ENCODE measurements at places on chromosomes 1 and 21.

DNA sequence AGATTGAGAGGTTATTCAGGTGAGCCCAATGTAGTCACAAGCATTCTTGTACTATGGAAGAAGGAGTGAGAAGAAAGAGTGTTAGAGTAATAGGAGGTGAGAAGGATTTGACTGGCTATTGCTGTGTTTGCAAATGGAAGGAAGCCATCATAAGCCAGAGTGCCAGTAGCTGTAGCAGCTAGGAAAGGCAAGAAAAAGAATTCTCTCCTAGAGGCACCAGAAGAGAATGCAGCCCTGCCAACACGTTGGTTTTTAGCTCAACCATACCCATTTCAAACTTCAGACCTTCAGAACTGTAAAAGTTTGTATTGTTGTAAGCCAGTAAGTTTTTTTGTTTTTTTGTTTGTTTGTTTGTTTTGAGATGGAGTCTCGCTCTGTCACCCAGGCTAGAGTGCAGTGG lies 8.9 kb upstream of the IL12RB2 start:
- no peak for DNase-seq

DNA sequence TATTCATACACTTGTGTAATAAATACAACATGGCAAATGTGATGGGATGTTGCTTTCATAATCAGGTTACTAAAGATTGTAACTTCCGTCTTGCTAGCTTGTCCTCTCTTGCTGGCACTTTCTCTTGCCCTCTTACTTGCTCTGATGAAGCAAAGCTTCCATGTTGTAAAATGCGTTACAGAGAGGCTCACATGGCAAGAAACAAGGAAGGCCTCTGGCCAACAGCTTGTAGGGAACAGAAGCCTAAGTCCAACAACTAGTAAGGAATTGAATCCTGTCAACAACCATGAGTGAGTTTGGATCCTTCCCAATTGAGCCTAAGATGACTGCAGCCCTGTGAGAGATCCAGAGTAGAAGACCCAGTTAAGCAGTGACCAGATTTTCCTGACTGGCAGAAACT lies 15.4 kb downstream of the TMED5 start:
- DNase-seq: no peak

DNA sequence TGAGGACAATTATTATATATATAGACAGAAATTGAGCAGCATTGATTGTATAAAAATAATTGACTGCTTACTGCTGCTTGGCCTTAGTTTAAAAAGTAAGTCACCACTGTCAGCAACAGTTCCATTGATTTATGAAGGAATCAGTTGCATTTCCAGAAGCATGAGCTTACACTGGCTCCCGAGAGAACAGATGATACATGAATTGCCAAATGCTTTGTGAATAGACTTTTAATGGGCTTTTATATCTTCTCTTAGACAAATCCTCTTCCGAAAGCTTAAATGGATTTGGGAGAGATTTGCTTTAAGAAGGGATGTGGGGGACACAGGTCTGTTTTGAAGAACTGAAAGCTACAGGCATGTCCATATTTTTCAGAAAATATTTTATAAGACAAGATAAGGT lies 7.5 kb downstream of the FHAD1 start:
- no peak for DNase-seq

- no peak for DNase-seq
Measured at GRCh38 chr1:224201383-224201782, 18.3 kb downstream of the DEGS1 start.

DNA sequence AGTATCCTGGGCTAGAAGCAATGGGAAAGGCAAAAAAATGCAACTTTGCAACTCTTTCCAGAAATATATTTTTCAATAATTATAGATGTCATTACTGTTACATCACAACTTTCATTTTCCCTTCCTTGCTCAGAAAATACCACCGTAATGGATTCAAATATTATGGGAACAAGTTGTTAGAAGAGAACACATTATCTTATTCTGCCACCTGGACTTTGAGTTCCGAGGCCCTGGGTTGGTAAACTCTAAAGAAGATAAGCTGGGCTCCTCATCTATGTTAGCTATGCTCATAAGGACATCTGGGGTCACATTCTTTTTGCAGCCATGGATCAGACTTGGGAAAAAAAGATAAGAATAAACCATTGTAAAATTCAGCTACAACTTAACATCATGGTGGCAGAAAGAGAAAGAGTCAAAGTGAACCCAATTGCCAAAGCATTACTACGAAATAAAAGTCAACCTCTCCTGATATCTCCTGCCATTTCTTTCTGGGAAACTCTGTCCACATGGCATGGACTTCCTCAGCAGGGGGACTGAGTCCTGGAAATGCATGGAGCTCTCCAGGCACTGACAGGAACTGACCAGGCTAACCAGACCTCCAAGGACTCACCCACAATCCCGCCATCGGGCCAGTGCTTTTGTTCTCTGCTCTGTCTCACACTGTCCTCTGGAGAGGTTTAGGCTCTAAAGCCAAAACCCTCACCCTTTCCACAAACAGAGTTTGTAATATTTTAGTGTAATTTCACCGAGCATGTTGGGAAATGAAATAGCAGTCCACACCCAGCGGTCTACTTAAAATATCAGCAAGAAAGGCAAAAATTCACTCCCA lies 499.1 kb upstream of the RUNX1 start:
- no peak for DNase-seq

GRCh38 chr1:235038701-235039100 lies 89.9 kb downstream of the TOMM20 start:
- no peak for DNase-seq

DNA sequence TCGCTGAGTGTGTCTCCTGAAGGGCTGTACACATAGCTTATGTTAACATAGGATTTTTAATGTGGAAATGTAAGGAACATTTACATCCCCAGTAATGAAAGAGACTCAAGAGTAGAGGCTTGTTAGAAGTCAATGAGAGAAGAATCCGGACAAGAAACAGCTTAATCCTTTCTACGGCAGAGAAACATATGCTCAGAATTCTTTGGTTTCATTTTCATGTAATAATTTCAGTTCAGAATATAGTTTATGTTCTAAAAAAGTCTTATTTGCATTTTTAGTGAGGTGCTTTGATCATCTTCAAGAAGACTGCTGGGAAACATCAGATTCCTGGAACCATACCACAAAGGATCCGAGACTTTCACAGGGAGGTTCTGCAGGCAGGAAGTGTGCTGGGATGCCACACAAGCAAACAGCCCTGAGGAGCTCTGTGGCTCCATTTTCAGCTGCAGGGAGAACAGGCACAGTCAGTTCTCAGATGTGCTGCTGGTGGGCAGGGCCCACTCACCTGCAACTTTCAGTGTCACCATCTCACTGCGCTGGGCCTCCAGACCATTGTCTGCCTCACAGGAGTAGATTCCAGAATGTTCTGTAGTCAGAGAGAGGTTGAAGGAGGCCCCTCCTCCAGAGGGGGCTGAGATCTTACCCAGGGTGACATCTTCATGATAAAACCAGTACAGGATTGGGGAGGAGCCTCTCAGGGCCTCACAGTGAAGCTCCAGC lies 28.4 kb downstream of the FCRL5 start:
- no peak for DNase-seq

GRCh38 chr1:55702064-55702463 lies 486.9 kb upstream of the USP24 start:
- DNase-seq: no peak

- no peak for DNase-seq
Measured at GRCh38 chr21:16320110-16320509, 590.3 kb downstream of the USP25 start.

- DNase-seq: no peak
Measured at GRCh38 chr1:44246806-44247205, 33.5 kb downstream of the DMAP1 start.

GRCh38 chr21:46567348-46567747 lies 37.5 kb downstream of the S100B start:
- DNase-seq: no peak

DNA sequence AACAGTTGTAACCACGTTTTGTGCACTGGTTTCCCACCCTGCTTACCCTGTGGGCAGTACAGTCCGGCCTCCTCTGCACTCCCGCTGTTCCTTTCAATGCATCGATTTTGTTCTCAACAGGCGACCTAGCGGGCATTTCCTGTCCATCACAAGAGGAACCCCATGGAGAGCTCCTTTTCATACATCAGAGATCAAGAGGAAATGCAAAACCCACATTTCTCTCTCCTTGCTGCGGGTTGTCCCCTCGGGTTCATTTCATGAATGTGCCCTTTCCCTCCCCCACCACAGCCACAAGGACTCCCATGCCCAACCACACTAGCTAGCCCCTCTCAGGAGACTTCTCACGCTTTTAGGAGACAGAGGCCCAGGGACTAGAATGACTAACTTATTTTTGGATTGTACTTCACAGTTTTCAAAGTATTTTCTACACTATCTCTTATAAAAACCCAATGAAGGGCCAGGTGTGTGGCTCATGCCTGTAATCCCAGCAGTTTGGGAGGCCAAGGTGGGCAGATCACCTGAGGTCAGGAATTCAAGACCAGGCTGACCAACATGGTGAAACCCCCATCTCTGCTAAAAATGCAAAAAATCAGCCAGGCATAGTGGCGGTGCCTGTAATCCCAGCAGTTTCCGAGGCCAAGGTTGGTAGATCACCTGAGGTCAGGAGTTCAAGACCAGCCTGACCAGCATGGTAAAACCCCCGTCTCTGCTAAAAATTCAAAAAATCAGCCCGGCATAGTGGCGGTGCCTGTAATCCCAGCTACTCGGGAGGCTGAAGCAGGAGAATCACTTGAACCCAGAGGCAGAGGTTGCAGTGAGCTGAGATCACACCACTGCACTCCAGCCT lies 18.4 kb downstream of the ATP1A4 start:
- peak; percentile 9 for DNase-seq

GRCh38 chr1:94827434-94827833 lies 7.3 kb downstream of the SLC44A3 start:
- no peak for DNase-seq

- DNase-seq: no peak
Measured at GRCh38 chr1:51341876-51342496, 11.6 kb upstream of the TTC39A start.

DNA sequence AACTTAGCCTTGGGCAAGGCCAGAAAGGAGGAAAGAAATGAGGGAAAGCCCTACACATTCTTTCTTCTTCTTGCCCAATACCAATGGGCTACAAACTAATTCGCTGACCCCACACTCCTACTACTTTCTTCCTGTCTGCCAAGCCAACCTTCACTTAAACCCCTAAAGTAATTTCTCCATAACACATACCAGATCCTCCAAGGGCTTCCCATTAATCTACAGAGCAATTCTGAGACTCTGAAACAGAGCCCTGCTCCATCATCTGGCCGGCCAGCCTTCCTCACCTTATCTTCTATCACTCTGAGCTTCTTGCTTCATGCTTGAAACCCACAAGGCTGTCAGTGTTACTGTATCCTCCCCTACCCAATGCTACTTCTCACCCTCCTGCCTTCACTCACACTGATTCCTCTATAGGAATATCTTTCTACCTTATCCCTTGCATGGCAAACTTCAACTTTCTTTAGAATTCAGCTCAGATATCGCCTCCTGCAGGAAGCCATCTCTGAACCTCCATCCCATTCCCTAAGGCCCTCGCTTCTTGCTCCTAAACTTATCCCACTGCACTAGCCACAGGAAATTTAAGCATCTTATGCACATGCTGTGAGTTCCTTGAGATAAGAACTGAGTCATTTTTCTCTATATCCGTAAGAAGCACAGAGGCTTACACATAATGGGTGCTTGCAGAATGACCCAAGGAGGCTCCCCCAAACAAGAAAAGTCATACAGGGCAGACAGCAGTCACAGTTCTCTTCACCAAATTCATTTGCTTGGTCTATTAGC lies 81.9 kb downstream of the JAK1 start:
- DNase-seq: no peak

- no peak for DNase-seq
Measured at GRCh38 chr21:45019076-45019886, 55.1 kb upstream of the ADARB1 start.

DNA sequence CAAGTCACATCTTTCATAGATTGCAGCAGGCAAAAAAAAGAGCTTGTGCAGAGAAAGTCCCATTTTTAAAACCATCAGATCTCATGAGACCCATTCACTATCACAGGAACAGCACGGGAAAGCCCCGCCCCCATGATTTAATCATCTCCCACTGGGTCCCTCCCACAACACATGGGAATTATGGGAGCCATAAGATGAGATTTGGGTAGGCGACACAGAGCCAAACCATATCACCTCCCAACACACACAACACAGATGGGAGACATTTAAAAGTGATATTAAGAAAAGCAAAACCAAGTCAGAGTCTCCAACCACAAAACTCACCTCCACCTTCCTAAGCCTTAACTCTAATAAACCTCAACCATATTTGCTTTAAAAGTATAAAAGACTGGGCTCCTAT lies 61.5 kb upstream of the TIAM1 start:
- no peak for DNase-seq

GRCh38 chr21:43925096-43925481 lies 60.1 kb downstream of the AGPAT3 start:
- no peak for DNase-seq

DNA sequence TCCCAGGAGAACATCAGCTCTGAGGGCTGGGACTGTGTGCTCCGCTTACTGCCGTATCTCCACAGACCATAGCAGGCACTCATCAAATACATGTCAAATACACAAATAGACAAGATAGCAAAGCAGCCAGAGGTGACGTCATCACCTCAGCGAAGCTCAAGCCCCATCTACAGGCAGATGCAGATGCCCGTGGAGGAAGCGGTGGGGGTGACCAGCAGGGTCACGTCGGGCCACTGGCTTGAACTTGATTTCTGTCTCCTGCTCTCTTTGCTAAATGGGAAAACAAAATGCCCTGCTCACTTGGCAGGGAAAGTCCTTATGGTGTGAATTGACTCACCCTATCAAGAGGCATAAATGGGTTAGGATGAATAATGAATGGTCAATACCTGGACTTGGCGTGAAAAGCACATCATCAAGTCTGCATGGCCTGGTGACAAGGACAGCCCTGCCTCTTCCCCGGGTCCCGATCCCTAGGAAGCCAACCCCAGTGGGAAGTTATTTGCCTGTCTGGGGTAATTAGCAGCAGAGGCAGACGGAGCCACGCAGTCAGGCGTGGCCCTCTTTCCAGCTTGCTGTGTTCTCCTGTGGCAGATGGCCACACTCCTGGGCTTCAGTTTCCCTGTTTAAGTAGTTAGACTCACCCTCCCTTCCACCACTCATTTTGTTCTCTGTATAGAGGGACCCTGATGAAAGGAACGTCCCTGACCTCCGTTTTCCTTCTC lies 536.0 kb downstream of the NPHP4 start:
- DNase-seq: no peak

DNA sequence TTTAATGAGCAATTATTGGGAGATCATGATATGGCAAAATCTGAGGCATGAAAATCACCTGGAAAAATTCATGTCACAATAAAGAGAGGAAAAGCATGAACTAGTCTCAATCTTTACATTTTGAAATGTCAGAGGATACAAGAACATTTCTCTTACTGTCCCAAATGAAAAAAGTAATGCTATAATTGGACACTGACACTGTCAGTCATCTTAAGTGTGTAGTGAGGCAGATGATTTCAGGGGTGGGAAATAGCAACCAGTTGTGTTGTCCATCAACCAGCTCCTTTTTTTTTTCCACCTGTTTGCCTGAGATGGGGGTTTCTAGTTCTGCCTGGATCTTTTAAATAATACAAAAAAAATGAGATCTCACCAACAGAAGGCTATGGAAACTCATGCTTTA lies 646.2 kb downstream of the KCNT2 start:
- DNase-seq: no peak

Data from stimulated activated CD4-positive, alpha-beta T cell treated with anti-CD3 and anti-CD28 coated beads, Interleukin-2, amount 100 ng/mL, for 24 hours (primary cell).